ENCODE measurements at places on chromosomes 1 and 21.

DNA sequence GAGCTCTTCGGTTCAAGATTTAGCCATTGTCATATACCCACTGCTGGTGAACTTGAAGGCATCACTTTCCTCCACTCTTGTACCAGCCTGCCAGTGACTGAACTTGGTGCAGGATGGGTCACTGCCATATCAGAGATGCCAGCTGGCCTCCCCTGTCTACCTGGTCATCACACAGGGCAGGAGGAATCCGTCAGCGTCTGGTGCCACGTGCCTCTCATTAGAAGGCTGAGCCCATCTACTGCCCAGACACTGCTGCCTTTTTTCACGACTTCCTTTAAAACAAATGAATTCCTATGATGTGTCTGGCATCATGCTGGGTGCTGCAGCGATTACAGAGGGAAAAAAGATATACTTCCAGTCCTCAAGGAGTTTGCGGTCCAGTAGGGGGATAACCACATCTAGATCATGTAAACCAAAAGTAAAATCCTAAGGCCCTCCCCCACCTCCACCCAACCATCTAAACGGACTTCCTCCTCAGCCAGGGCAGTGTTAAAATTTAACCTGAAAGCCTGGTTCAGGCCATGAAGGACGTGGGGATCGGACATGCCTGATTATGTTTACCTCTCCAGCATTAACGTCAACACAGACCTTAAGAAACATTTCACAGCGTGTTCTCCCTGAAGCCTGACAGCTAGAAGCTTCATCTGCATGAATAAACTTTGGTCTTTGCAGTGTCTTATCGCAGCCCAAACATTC, 29.2 kb upstream of the PDE9A start:
- DNase-seq, result no peak

- no peak for DNase-seq
Measured at GRCh38 chr1:214515544-214516433, 35.6 kb downstream of the PTPN14 start.

GRCh38 chr1:41048540-41048939, 27.0 kb upstream of the SLFNL1 start:
- no peak for DNase-seq

DNA sequence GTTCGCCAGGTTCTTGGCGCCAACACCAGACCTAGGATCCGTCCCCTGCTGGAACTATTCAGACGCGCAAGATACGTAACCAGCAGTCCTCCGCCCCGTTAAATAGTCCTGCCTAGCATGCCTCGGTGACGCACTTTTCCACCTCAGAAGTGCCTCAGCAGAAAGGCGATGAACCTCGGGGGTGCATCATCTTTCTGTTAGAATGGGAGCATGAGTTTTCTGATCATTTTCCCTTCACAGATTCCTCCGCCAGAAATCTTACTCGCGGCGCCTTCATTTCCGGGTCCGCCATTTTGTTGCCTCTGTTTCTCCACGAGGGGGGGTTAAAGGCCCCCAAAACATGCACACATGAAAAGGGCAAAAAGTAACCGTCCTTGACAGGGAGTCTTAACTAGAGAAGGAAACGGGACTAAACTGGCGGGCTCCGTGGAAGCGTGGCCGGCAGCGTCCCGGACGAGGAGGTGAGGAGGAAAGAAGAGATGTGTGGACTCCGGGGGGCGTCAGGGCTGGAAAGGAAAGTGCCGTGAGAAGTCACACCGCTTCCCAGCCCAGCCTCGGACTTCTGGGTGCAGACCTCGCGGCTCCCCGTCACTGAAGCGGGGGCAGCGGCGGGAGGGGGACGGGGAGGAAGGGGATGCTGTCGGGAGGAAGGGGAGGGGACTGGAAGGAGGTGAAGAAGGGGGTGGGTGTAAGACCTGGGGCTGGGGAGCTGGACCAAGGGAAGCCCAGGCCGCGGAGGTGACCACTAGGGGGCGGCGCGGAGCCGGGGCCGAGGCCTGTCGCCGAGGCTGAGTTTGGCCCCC, at the start of gene GABPB2:
Gene GABPB2 (plus strand): TSS at position 288 of the 803 bp plus-strand sequence. CDS start 17,429 bp downstream, outside the sequence.
- DNase-seq, result peak; percentile 96

- peak; percentile 34 for DNase-seq
Measured at GRCh38 chr1:7902478-7903085, 38.1 kb downstream of the TNFRSF9 start.

DNA sequence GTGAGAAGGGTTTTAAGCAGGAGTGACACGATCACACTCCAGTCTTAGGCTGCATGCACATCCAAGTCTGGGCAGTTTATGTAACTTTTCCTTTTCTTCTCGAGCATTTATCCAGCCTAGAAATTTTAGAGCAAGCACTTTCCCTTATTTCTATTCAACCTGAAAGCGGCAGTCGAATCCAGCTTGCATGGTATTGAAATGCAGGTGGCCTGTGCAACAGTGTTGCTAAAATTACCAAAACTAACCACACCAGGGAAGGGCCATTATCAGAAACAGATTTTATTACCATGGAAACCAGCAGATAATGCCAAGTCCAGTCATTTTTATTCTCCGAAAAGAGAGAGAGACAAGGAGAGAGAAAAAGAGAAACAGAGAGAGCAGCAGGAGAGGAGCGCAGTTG, 179.9 kb upstream of the ZC3H12A start:
- no peak for DNase-seq

DNA sequence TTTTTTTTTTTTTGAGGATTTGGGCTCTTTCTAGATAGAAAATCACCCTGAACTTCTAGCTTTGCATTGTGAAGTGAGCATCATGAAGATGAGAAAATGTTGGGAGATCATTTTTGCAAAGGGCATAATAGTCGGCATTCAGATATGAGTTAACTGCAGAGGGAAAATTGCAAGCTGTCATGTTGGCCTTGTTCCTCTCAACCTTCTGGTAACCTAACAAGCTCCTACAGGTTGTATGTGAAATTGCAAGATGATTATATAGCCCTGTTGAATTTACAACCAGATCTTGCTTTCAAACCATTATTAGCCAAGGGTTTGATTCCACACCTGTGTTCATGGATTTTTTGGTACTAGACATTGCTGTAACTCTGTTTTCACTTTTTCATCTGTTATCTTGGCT, 2.2 kb downstream of the ELOA start:
- no peak for DNase-seq

DNA sequence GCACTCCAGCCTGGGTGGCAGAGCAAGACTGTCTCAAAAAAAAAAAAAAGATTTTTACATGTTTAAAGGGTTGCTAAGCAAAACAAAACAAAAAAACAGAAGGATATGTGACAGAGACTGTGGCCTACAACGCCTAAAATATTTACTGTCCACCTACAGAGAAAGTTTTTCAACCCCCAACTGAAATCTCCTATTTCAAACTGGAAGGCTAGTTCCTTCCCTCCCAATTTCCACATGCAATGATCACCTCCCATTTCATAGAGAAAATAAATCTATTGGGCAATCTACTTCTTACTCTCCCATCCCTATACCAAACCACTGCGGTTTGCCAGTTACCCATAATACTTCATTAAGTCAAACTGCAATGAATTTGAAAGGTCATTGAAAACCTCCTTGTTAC, 74.2 kb downstream of the ST3GAL3 start:
- DNase-seq, result no peak

DNA sequence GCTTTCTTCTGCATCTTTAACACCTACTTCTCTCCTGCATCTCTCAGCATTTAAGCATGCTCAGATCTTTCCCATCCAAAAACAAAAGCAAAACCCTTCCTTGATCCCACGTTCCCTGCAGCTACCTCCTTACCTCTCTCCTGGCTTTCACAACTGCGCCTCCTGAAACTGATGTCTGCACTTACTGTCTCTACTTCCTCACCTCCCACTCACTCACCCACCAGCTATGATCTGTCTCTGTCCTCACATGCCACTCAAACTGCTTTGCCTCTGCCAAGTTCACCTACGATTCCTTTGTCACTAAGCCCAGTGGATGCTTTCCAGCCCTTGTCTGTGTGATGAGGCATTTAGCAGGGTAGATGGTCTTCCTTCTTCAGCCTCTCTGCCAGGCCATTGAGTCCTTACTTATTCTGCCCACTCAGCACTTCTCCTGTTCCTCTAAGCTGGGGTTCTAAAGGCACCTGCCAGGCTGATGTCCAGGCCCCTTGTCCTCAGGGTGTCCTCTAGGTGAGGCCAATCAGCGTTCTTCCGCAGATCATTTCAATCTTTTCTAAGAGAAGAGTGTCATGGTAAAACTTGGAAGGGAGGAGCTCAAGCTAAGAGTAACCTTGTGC, 10.0 kb upstream of the GJB3 start:
- no peak for DNase-seq

DNA sequence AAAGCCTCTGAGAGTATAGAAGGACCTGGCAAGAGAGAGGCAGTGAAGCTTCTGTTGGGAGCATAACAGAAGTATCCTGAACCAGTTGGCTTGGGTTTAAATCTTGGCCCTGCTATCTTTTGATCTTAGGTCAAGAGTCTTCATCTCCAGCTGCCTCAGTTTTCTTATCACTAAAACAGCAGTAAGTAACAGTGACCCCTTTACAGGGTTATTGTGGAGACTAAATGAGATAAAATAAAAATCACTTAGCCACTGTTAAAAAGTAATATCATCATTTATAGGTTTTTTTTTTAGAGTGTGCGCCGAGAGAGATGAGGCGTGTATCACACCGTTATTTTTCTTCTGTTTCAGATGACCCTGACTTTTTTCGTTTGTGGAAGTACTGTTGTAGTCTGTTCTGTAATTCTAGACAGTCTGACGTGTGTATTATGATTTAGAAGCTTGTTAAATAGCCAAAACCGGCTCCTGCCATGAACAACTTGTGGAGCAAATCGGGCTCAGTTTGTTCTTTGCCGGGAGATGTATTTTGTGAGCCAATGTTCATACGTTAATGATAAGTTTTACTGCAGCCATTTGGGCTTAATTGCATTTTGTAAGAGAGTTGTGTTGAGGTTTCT, 1.1 kb downstream of the THRAP3 start:
- no peak for DNase-seq

DNA sequence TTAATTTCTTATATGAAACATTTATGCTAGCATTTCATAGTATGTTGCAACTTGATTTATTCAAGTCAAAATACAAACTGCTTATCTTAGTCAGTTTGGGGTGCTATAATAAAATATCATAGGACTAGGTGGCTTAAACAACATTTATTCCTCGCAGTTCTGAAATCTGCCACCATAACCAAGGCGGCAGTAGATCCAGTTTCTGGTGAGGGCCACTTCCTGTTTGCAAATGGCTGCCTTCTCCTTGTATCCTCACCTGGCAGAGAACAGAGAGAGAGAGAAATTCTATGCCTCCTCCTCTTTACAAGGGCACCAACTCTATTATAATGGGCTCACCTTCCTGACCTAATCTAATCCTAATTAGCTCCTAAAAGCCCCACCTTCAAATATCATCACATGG, 76.1 kb upstream of the RGS2 start:
- DNase-seq, result no peak

DNA sequence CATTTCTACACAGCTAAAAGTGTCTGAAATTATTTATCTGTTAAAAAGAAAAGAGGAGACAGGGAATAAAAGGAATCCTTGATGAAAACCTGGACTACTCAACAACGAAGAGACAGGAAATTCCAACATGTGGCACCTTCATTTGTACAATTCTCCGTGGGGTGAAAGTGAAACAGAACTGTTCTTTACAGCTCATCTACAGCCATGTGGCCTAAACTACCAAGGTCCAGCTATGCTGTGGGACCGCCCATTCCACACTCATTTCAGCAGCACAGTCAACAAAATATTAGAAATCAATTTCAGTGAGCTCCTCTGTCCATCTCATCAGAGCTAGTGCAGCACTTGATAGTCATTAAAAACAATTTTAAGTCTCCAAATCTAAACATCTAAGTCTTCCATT, 44.0 kb downstream of the UBR4 start:
- DNase-seq, result no peak

DNA sequence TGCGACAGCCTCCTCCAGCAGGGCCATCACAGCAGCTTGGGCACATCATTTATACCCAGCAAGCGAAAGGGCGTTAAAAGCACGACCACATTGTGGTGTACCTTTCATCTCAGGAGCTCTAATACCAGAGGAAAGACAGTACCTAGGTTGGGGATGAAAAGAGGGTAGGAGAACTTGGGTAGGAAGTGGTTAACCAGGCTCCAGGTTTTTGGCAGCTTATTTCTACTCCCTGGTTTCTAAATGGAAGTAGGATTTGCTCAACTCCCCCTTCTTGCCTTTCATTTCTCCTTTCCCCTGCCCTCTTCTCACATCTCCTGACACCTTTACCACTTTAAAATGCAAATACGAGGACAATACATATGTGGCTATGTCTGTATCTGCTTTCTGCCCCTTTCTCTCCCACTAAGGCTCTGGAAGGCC, 30.2 kb downstream of the FAM177B start:
- DNase-seq, result no peak

GRCh38 chr1:35269989-35270289, 1.4 kb downstream of the ZMYM4 start:
- DNase-seq, result no peak

GRCh38 chr21:15754640-15755039, 24.9 kb downstream of the USP25 start:
- no peak for DNase-seq

- DNase-seq, result no peak
Measured at GRCh38 chr1:51697166-51697565, 80.3 kb downstream of the OSBPL9 start.

- DNase-seq, result no peak
Measured at GRCh38 chr1:7719468-7720094, 51.5 kb upstream of the VAMP3 start.

GRCh38 chr1:64061430-64062104, 141.9 kb upstream of the UBE2U start:
- no peak for DNase-seq

DNA sequence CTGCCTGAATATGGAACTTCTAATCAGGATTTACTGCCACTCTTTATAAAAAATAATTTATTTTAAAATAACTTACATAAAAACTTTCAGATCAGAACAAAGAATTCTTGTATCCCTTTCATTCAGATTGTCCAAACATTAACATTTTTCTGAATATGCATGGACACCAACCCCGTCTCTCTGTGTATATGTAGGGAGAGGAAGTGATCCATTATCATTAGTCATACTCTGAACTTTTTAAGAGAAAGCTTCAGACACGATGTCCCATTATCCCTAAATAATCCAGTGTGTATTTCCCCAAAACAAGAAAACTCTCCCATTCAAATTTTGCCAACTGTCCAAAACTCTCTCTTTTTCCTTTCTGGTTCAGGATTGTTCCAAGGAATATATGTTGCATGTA, 122.3 kb upstream of the CXADR start:
- no peak for DNase-seq

GRCh38 chr1:192660613-192661012, 24.7 kb downstream of the RGS13 start:
- DNase-seq, result no peak

DNA sequence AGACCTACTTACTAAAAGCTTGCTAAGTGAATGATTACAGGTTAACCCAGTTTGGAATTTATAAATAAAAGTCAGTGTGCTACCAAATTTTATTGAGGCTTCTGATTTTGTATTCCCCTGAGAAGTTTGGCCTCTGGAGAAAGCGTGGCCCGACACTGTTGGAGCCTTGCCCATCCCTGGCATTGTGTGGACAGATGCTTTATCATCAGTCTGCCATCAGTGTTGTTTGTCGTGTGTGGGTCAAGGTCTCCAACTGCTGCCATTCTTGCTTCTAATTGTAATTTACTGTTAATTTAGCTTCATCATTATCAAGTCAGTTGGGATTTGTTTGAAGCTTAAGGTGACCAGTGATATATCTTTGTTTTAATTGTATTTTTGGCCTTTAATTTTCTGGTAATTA, 62.0 kb upstream of the LPGAT1 start:
- no peak for DNase-seq

All from HS-5 (cell line).